ENCODE measurements at places on chromosomes 1 and 21.

GRCh38 chr1:113913312-113913668 is 8.2 kb downstream of the DCLRE1B start:
- DNase-seq: no peak

- DNase-seq: no peak
These were observed 81.9 kb downstream of the FGGY start for GRCh38 chr1:59378621-59379370.

- DNase-seq: no peak
These were observed 589 bp upstream of the CATSPER4 start for GRCh38 chr1:26189751-26190275.

DNA sequence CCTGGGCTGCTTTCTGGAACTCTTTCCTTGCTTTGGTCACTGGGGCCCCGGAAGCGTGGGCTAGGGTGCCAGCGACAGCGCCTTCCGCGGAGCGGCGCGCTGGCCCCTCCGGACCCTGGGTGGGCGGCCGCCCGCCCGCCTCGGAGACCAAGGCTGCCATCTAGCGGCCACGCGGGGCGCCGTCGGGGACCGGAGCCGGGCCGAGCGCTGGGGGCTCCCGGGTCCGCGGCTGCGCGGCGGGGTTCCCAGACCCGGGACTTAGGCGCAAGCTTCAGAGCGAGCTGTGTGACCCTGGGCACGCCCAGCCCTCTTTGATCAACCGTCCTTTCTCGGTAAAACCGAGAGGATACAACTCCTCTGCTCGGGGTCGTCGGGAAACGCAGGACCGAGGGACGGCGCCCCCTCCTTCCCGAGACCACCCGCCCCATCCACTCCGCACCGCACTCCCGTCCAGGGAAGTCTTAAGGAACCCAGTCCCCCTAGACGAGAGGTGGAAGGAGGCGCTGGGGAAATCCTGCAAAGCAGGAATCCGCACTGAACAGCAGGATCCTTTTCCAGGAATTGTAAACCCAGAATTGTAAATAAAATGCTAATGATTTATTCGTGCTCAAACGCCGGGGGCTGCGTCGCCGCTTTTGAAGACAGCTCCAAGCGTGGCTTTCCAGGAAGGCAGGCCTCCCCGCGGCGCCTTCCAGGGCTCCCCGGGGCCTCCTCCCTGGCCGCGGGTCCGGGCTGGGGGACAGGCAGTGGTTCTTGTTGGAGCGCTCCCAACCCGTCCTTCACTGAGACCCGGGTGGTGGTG is 41.2 kb downstream of the RRAGC start:
- DNase-seq: no peak

DNA sequence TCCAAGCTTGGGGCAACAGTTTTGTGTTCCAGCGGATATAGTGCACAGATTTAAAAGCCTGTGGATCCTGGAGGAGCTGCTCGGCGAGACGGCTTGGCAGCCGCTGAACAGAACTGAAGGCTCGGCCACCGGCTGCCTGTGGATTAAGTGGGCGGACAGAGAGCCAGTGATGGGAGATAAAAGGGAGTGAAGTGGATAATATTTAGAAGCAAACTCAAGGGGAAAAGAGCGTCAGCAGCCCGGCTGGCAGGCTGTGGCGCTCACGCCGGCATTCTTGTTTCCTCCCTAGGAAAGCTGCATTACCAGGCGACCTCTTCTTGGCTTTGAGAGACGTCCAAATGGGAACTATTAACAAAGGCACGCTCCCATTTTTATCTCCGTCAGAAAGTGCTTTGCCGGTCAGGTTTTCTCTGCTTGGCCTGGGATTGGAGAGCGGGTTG is 10.4 kb downstream of the TRABD2B start:
- DNase-seq: no peak

DNA sequence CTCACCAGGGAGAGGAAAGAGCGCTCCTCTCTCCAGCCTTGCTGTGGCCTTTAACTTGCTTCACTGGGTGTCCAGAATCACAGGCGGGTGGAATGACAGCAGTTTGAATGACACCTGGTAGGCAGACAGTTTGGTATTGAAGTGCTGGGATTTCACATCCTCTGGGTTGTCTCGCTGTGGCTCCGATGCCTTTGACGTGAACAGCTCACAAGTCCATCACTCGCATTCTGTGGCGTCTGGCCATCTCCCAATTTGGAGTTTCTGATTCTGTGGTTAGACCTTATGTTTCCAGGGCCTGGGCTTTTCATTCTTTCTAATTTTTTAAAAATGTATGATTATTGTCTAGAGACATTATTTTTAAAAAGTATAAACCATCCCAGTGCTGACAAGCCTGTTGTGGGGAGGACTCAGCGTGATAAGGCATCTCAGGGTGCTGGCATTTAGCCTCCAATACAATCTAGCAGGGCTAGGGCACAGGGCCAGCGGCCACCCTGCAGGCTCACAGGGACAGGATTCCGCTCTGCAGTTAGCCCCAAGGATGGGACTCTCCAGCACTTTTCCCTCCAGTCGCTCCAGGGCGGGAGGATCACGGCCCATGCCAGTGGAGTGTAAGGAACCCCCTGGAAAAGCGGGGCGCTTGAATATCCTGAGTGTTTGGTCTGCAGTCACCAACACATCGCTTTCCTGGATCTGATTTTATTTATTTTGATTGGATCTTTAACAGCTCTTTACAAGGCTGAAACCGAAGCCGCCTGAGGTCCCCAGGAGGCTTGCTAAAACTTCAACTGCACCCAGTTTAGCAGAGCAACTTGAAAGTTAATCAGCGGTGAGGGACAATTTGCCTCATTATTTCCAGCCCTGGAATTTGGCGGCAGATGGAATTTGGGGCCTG is 178.3 kb downstream of the TRABD2B start:
- no peak for DNase-seq

DNA sequence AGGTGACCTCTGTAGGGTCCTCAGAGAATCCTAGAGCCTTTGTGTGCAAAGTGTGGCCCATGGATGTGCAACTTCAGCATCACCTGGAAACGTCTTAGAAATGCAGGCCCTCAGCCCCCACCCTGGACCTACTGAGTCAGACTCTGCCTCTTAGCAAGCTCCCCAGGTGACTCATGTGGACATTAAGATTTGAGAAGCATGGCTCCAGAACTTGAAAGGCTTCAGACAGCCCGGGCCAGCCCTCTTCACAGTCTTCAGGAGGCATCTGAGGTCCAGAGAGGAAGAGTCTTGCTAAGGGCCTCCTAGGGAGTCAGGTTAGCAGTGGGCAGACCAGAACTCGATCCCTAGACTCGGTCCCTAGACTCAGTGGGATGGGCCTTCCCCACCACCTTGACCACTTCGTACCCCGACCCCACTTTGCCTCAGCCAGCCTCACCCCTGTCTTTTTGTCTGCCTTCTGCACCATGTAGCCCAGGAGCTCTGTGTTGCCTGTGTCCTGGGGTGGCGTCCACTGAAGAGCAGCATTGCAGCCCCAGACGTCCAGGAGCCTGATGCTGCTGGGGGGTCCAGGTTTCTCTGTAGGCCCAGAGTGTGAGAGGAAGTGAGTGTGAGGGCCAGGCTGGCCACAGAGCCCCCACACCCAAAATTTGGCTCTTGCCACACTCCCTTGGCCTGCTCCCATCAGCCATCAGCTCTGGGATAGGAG is 4.8 kb downstream of the MYBPH start:
- no peak for DNase-seq

DNA sequence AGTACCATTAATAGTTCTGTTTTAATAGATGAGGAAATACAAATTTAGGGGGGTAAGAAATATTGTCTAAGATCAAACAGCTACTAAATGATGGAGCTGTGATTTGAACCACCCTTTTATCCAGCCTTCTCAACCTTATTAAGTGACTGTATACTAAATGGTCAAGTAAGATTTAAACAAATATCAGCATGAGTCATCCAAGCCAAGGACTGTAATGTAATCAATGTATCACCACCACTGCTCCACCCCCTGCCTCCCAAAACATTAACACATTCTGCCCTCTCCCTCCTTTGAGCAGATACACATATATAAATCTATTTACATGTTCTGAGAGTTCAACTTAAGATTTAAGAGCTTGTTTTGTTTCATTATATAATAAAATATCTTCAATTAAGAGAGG is 58.9 kb downstream of the LRRC40 start:
- DNase-seq: no peak

GRCh38 chr1:66365635-66366034 is 168.3 kb upstream of the SGIP1 start:
- no peak for DNase-seq

DNA sequence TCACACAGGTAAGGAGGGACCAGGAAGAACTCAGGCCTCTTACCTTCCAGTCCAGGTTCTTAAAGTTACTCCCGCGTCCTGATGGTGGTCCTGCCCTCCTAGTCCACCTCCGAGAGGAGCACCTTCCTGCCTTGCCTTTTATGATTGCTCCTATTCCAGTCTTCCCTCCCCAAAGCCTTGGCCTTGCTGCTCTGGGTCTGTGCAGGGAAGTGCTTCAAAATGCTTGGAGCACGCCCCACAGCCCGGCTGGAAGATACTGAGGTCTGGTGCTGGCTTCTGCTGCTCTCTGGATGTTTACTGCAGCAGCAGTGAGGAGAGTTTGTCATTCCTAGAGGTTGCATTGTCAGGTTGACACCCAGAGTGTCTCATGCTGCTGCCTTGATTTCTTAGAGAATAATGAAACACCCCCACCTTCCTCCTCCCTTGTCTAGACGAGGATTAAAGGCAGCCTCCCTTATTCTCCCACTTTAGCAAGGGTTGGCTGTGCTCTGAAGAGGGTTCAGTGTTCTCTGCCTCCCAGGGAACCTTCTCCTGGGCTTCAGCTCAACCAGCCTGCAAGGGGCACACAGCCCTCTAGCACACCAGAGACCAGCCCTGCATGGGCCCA is 142.2 kb upstream of the CACNA1E start:
- DNase-seq: no peak

DNA sequence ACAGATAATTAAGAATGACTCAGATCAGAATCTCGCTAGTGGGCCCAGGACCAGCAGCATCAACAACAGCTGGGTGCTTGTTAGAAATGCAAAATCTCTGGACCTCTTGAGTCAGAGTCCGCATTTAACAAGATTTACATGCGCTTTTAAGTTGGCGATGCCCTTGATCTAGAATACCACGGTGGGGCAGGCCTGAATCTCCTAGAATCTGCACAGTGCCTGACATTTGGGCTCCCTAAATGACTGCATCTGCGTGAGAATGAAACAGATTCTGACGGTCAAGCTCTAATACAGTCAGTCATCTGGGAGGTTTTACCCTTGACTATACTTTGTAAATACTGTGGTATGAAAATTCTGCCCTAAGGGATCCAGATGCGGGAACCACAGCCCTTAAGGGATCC is 17.2 kb upstream of the RAB29 start:
- no peak for DNase-seq

DNA sequence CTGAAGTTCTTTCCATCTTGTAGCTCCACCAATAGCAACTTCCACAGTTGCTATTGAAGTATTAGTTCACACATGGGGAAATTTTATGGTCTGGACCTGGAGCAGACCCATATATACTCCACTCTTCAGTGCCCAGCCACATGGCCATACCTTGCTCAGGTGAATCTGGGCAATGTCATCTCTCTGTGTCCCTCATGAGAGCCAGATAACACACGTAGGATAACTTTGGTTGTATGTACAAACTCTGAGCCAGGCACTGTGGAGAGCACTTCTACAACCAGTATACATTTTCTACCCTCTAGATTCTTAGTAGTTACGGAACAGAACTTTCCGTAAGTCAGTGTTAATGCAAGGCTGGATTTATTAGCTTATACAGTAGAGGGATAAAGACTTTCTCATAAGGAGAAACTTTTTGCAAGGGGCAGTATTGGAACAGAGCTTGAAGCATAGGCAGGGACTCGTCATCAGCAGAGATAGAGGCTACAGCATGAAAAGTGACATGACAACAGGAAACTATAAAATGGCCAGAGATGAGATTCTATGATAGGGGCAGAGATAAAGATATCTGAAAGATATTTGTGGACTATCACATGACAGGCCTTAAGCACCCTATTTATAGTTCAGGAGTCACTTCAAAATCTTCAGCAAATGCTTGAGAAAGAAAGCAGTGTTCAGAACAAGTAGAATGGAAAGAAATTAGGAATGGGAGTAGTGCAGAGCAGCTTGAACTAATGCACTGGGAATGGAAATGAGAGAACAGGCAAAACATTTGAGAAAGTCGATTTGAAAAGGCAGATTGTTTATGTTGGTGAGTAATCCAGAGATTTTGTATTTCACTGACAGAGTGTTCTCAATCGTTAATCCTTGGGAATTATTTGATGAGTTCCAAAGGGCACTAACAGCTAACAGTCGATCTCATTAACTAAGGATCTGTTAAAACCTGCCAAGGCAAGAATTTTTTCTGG is 481.8 kb downstream of the USP25 start:
- DNase-seq: no peak

GRCh38 chr1:69657971-69658370 is 90.2 kb downstream of the LRRC7 start:
- no peak for DNase-seq

GRCh38 chr1:53384796-53385195 is 56.9 kb upstream of the LRP8 start:
- DNase-seq: no peak

GRCh38 chr1:159342761-159343425 is 40.8 kb downstream of the FCER1A start:
- no peak for DNase-seq

DNA sequence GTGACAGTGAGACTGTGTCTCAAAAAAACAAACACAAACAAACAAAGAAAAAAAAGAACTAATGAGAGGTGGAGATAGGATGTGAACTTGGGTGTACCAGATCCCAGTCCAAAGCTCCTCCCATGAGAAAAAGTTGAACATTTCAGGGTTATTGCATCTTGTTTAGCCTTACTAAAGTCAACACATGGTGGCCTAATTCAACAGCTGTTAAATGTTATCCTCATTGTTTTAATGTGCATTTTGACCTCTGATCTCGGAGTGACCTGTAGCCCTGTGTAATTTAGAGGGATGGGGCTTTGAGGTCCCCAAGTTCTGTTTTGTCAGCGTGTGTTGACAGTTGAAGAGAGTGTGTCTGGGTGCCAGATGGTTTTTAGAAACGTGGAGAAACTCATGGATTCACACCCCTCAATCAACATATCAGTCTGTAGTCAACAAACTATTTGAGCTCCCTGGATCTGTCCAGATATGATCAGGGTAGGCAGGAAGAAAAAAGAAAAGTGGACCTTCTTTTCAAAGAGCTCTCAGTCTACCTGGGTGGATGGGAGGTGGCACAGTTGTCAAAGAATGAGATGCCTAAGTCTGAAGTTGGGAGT is 34.7 kb downstream of the PTPRU start:
- DNase-seq: no peak

GRCh38 chr1:201531551-201532425 is 7.1 kb upstream of the NAV1 start:
- no peak for DNase-seq

DNA sequence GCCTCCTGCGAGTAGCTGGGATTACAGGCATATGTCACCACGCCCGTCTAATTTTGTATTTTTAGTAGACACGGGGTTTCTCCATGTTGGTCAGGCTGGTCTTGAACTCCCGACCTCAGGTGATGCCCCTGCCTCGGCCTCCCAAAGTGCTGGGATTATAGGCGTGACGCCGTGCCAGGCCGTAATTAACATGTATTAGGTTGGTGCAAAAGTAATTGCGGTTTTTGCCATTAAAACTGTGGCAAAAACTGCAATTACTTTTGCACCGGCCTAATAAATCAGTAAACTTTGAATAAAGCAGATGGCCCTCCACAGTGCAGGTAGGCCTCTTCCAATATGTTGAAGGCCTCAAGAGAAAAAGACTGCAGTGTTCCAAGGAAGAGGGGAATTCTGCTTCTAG is 35.4 kb downstream of the TNFRSF9 start:
- no peak for DNase-seq

- no peak for DNase-seq
These were observed 118.7 kb upstream of the KIF26B start for GRCh38 chr1:245036102-245036501.

Data from iPS DF 6.9 (cell line).